Cardiac muscle cell (in vitro differentiated cells and primary cell): ENCODE measurements at places on chromosomes 2 and 18. TPM values are rescaled to one million over a fixed set of nuclear protein-coding genes. Genes with fewer than 3 reads are reported as not detected.

DNA sequence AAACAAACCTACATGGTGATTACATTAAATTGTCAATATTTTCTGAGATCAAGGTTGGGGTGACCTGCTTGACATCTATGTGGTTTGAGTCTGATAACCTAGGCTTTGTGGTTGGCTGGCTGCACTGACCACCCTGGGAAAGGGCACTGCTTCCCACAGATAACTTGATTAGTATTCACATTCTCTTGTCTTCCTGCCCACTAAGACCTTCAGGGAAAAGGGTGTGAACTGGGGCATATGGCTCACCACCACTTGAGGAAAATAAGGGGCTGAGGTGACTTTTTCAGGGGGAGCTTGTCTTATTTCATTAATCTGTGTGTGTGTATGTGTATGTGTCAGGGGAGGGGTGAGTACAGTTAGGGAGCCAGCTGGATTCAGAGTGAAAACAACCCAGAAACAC, 1.5 kb downstream of the SMYD1 start:
- no peak for DNase-seq

- DNase-seq: no peak
These were observed 120.2 kb downstream of the FEZ2 start for GRCh38 chr2:36477746-36478145.

GRCh38 chr18:63850020-63850419, 37.5 kb upstream of the SERPINB2 start:
- DNase-seq: peak; percentile 40

DNA sequence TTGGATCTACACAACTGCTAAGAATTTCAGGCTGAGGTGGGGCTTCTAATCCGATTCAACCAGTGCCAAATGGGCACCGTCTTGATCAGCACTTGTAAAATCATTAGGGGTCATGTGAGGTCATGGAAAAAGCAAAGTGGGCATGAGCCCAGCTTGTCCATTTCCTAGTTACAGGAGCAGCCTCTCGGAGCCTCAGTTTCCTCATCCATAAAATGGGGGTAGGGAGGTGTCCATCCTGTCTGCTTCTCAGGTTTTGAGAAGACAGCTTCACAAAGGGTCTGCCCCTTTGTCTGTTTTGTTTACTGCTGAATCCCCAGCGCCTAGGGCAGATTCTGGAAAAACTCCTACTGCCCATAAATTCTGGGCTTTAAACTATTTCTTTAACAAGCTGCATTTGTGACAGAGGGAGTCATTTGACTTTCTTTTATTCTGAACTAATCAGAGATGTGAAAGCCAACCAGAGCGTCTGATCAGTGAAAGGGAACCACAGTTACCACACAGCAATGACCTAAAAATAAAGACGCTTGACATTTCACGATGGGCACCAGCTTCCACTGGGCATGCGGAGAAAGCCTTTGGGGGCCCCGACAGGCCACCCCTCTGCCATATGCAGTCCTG, 38.9 kb downstream of the DNMT3A start:
- no peak for DNase-seq

DNA sequence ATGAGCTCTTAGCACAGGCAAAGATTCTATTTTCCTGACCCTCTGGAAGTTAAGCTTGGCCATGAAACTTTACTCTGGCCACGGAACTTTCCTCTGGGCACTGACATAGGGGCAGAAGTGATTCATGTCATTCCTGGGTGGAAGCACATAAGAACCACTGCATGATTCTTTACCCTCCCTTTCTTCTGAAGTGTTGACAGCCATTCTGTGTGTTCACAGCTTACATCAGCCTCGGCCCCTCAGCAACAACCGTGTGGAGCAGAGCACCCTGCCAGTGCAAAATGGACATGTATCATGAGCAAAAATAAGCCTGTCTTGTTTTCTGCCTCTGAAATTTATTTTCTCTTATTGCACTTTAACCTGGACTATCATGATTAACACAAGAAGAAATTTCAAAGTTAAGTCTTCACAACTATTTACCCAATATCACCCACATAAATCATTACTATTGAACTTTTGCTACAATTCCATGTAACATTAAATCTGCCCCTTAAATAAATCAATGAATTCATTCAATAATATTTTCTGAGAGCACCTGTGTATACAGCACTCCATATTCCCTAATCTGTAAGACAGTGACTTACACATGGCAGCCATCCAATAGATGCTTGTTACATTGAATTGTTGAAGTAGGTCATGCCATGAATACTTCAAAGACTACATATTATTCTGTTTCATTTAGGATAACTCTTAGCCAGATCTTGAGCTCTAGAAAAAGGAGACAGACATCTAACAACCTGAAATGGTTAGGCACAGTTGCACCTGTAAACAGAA, 531.9 kb downstream of the IRS1 start:
- DNase-seq: peak; percentile 72

DNA sequence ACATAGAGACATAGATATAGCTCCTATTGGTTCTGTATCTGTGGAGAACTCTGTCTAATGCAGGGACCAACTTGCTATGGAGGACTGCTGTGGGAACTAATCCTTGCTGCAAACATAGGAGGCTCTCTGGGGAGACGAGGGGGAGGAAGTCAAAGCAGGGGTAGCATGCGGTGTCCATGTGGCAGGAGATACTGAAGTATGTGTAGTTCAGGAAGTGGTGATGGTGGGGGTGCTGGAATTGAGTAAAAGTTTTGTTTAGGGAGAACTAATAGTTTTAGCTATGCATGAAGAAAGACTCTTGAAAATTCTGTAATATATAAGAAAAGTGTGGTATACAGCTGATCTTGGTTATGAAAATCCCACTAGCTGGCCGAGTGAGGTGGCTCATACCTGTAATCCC, 62.0 kb downstream of the ANKRD44 start:
- no peak for DNase-seq

DNA sequence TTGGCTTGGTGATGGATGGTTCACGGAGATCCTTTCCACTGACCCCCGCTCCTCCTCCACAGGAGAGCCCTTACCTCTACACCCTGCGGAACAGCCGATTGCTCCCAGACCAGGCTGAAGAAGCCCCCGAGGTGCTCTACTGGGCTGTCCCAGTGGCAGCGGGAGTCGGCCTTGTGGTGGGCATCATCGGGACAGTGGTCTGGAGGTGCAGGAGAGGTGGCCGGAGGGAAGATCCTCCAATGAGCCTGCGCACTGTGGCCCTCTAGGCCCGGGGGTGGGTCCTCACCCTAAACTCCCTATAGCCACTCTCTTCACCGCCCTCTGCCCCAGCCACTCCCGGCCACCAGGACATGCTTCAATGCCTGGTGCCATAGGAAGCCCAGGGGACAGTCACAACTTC, 108.8 kb upstream of the PPP1CB start:
- DNase-seq: no peak

GRCh38 chr2:15142069-15142689, 419.0 kb downstream of the NBAS start:
- DNase-seq: peak; percentile 17

DNA sequence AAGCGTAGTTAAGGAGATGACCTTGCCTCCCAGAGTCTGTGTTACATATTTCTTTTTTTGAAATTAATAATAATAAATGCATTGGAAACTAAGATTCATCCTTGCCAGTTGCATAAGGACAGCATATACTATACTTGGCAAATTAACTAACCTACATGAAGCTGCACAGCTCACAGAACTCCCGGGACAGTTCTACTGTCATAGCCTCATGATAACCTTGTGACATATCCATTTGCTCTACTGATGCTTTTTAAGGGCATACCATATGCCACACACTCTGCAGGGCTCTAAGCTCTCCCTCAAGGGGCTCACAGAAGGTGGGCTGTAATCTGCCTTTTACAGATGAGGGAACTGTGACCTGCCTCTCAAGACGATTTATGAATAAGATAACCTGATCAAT, 3.8 kb downstream of the ITGB1BP1 start:
- DNase-seq: no peak

DNA sequence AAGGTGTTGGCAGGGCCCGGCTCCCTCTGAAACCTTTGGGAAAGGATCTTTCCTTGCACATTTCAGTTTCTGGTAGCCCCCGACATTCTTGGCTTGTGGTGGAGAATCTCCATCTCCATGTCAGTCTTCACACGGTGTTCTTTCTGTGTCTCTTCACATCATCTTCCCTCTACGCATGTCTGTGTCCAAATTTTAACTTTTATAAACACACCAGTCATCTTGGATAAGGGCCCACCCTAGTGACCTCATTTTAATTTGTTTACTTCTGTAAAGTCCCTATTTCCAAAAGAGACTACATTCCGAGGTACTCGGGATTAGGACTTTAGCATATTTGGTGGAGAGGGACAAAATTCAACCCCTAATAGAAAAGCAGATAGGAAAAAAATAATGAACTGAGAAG, 138.4 kb downstream of the GALNT3 start:
- DNase-seq: no peak

IAH1 gene
- total RNA-seq: 41.8 and 45.4 TPM in 2 replicates

IL1A gene
- total RNA-seq: not detected in 2 replicates

BOLA3 gene
- 27.0 and 97.0 TPM in 2 replicates for total RNA-seq
